Fibroblast of skin of right biceps (primary cell): ENCODE measurements at places on chromosomes 2 and 18.

DNA sequence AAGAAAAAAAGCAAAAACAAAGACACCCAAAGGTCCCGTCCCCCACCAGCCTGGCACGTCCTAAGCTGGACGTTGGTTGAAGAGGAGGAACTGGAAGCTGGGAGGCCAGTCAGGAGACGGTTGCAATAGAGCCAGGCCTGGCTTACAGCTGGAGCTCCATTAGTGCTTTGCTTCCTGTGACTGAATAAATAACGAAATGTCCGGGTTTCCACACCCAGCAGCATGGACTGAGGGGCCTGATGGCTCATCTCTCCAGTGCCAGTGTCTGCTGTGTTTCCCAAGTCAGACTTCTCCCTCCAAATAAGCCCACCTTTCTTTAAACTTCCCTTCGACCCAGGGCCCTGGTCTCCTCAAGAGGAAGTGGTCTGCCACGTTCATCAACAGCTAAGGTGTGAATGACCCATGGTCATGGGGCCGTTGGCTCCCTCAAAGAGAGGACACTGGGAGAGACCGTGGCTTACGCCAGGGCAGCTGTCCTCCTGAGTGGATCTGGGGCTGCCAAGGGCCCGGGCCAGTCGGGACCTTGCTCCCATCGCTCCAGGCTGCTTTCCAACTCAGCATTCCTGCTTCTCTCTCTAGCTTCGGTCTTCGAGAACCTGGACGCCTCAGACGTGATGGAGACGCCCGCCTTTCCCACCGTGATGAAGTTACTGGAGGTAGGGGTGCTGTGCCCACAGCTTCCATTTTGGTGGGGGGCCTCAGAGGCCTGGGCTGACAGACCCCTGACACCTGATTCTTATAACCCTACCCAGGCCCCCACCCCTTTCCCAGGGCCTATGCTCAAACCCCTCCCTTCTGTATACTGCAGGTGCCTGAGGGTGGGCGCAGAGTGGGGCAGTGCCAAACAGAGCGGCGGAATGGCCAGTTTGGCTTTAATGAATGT lies 44.9 kb downstream of the MYO7B start:
- no peak for DNase-seq

DNA sequence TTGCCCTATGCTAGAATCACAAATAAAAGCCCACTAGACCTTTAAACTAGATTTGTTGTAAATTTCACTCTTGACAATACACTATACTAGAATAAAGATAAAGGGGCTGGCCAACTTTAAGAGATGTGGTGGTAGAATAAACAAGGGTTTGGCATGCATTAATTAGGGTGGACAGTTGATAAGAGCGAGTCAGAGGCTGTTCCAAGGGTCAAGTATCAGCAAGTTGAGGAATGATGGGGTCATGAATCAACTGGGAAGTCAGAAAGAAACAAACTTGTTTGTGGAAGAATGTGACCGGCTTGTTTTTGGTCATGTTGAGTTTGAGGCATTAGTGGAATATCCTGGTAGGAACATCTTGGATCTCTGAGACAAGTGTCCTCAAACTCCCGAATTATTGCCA lies 398.3 kb upstream of the TNP1 start:
- no peak for DNase-seq

DNA sequence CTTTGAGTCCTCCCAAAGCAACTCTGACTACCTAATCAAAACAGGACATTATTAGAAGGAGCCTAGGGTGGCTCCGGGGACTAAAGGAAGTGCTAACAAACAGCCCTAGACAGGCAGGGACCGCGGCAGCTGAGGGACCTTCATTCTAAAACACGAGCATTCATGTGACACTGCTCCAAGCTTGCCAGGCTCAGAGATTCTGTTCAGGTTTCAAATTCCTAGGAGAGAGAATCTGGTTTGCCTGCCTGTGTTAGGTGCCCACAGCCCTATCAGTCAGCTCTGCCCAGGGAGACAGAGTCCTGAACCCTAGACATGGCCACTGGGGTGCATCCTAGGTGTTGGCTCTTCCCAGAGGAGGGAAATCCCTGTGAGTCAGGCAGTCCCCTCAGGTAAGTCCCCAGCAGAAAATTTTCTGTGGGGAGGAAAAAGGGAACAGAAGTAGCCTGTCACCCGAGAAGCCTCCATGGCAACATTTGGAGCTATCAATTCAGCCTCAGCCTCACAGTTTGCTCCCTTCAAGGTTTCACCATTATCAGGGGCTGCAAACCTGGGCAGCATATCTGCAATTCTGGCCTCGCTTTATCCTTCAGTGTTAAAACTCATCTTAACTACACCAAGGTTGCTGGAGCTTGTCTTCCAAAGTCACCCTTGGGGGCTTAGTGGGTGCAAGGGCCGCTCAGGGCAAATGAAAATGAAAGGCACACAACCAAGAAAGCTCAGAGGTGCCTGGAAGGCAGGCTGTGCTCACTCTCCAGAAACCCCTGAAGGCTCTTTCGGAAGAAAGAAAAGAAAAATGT lies 28.6 kb downstream of the PCBP1 start:
- DNase-seq, result no peak

- DNase-seq, result peak; percentile 79
These were observed 69.9 kb upstream of the CTLA4 start for GRCh38 chr2:203797712-203798111.

- no peak for DNase-seq
These were observed 329.9 kb downstream of the HRH4 start for GRCh38 chr18:24790347-24790746.
